NCI-H1048 (cell line): ENCODE measurements at places on chromosomes 13 and 19.

- no peak for DNase-seq
Observed at GRCh38 chr13:80901530-80901929, 560.6 kb upstream of the SPRY2 start.

GRCh38 chr19:2426611-2427428, 566 bp downstream of the TIMM13 start:
- DNase-seq: no peak

DNA sequence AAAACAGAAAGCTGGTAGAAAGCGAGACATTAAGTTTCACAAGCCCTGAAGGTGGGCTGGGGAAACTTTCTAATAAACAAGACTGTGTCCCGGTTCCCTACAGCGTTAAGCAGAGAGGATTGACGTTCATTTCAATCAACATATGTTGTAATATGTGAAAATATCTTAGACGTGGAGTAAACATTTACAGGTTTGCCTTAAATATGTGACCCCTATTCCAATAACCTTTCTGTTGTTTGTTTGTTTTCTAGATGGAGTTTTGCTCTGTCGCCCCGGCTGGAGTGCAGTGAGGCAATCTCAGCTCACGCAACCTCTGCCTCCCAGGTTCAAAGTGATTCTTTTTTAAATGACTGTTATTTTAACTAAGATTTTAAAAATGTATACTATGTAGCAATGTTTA, 526.2 kb downstream of the SUCLA2 start:
- DNase-seq: no peak

- DNase-seq: no peak
Observed at GRCh38 chr13:78228211-78228610, 309.6 kb upstream of the EDNRB start.

- DNase-seq: no peak
Observed at GRCh38 chr13:71491010-71491409, 376.0 kb downstream of the DACH1 start.

- DNase-seq: no peak
Observed at GRCh38 chr13:22135446-22135845, 464.6 kb downstream of the FGF9 start.

GRCh38 chr13:27442071-27442647, 8.2 kb downstream of the MTIF3 start:
- no peak for DNase-seq

DNA sequence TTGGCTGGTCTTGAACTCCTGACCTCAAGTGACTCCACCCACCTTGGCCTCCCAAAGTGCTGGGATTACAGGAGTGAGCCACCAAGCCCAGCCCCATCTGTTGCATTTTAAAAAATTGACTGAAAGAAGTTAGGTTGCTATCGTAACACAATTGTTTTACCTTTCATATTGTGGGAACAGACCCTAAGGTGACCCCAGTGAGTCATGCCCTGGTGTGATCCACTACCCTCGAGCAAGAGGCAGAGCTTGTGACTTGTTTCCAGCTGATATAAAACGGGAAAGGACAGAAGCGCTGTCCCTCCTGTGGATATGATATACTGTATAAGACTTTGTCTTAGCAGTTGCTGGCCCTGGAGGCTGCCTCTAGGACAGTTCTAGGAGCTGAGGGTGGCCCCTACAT, 308.6 kb downstream of the HS6ST3 start:
- DNase-seq: no peak

- DNase-seq: no peak
Observed at GRCh38 chr13:113927661-113928581, 46.0 kb downstream of the C13orf46 start.

- DNase-seq: no peak
Observed at GRCh38 chr13:92436924-92437323, 789.7 kb upstream of the GPC6 start.

DNA sequence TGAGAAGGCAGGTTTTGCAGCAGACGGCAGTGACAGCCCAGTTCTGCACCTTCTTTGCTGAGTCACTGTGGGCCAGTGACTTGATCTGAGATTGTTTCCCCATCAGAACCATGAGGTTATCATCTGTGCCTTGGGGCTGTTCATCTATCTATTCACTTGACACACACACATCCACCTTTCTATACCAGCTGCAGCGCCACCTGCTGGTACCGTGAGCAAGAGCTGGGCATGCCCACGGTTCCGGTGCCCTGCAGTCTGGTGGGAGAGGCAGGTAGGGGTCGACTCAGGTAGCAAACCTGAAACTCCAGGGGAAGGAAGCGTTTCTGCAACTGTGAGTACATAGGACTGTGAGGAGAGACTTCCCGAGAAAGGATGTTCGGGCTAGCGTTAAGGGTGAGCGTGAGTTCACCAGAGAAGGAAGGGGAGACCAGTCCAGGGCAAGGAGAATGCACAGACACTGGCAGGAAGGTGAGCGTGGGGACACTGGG, 7.5 kb upstream of the LIN7B start:
- no peak for DNase-seq

DNA sequence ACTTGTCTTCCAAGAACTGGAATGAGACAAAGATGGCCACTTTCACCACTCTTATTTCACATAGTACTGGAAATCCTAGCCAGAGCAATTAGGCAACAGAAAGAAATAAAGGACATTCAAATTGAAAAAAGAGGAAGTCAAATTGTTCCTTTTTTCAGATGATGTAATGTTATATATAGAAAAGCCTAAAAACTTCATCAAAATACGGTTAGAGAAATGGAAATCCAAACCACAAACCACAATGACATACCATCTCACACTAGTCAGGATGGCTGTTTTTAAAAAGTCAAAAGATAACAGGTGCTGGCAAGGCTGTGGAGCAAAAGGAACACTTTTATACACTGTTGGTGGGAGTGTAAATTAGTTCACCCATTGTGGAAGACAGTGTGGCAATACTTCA, 113.3 kb upstream of the SPRY2 start:
- no peak for DNase-seq

DNA sequence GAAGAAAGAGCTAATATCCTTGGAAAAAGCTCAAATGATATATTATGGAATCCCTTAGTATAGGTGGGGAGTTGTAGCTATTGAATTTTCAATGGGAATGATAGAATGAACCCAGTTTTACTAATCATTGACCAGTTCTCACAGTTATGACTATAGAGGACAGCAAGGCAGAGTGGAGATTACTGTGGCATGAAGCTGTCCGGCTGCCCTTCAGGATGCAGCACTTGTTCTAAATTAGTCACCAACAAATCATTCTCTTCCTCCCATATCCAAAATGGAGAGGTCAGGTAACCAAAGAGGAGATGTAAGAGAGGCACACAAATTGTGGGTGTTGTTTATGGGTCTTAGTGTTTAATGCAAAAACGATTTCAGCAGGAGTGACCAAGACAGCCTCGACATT, 1490.0 kb upstream of the MIR17HG start:
- no peak for DNase-seq

GRCh38 chr13:68128297-68128915, 898.3 kb upstream of the PCDH9 start:
- DNase-seq: no peak

DNA sequence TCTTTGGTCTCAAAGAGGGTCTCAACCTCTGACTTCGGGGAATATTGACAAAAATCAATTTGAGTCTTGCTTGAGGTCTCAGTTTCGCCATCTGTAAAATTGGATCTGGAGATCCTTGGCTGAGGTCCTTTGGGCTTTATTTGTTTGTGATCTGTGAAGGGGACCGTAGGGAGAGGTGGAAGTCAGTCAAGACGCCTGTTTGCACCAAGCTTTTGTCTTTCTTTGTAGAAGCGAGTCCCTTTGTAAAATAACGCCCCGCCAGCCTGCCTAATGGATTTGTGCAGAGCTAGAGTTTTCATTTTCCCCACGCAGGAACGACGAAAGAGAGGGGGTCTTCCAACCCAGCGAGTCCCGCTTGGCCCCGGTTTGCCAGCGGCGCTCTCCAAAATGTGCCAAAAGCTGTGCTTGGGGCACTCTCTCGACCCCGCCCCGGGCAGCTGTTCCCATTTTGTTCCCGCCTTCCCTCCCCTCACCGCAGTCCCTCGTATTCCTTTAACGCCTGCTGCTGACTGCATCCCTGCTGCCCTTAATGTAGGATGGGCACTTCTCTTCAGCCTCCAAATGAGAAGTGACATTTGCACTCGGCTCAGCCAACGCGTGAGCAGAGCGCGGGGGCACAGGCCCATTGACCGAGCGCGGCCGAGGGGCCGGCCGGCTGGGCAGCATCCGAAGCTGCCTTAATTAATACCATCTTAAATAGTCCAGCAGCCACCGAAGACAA, 13.0 kb downstream of the ZIC5 start:
- no peak for DNase-seq

GRCh38 chr19:17944301-17944700, 11.5 kb downstream of the CCDC124 start:
- DNase-seq: no peak

- DNase-seq: no peak
Observed at GRCh38 chr13:20219577-20219976, 12.5 kb downstream of the GJB6 start.

GRCh38 chr13:27170221-27170515, 1.4 kb downstream of the USP12 start:
- no peak for DNase-seq

DNA sequence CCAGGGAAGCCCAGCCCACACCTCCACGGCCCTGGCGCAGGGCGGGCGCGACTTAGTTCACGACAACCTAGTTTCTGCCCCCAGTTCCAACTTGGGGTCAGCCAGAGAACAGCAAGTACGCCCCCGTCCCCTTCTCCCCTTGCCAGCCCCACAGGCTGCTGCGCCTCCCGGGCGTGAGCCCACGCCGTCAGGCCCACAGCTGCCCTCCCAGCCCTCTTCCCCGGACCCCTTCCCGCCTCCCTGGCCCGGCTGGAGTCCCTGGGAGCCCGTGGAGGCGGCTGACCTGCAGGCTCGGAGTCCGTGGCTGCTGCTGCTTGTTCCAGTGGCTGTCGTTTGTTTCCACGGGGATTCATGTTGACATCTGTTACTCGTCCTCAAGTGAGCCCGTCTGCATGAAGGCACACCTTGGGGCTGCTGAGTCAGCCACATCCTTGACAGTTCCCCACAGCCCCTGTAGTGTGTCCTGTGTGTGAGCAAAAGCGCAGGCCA, 86.0 kb downstream of the ATP11A start:
- no peak for DNase-seq

DNA sequence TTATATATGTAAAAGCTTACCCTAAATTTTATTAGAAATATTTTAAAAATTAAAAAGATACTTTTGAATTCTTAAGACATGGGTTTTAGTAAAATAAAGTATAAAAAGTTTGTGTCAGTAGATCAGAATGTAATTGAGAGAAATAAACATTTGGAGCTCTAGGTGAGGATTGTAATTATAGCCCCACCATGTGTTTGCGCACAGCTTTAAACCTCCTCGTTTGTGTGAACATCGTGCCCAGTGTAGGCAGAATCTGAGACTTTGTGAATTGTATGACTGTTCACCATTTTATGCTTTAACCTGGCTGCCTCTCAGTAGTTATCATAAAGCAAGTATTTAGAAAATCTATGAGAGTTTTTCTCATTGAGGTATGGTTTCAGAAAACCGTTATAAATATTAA, 29.1 kb downstream of the CUL4A start:
- DNase-seq: no peak

DNA sequence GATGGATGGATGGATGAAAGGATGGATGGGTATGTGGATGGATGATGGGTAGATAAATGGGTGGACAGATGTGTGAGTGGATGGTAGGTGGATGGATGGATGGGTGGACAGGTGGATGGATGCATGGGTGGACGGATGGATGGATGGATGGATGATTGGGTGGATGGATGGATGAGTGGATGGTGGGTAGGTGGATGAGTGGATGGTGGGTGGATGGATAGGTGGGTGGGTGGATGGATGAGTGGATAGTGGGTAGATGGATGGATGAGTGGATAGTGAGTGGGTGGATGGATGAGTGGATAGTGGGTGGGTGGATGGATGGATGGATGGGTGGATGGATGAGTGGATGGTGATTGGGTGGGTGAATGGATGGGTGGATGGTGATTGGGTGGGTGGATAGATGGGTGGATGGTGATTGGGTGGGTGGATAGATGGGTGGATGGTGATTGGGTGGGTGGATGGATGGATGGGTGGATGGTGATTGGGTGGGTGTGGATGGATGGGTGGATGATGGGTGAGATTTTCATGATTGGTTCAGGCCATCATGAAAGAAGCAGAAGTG, 4.5 kb upstream of the RAX2 start:
- DNase-seq: no peak

DNA sequence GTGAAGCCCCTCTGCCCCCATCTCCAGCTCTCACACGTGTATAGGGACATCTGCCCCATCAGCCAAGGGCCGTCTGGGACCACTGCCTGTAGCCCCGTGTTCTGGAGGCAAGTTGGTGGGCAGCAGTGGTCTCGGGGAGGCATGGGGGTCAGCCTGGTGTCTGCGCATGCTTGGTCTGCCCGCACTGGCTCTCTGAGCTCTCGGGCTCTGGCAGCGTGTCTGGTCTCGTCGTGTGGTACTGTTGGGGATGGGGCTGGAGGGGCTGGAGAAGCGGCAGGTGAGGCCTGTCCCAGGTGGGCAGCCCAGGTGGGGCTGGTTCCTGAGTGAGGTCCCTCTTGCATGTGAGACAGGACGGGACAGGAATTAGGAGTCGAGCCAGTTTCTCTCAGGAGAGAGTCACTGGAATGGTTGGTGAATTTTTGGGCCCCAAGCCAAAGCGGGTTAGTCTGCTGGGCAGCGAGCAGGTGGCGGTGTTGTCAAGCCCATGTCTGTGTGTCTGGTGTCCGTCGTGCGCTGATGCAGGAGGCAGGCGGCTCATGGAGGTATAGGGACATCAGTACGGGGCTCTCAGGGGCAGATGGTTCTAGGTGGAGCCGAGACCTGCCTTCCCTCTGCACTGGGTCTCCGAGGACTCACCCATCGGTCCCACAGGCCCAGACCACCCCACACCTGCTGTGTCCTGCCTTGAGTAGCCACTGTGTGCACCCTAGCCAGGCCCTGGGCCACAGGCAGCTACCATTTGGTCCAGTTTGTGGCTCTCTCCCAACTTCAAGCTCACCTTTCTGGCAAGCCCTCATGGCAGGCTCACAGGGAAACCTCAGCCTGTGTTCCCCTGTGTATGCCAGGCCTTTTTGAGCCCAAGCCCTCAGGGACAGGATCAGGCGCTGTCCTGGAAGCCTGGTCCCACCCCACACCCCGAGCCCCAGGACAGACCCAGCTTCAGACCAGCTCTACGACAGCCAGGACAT, 18.2 kb downstream of the COMP start:
- DNase-seq: no peak

- no peak for DNase-seq
Observed at GRCh38 chr19:29170554-29170953, 42.4 kb downstream of the UQCRFS1 start.

DNA sequence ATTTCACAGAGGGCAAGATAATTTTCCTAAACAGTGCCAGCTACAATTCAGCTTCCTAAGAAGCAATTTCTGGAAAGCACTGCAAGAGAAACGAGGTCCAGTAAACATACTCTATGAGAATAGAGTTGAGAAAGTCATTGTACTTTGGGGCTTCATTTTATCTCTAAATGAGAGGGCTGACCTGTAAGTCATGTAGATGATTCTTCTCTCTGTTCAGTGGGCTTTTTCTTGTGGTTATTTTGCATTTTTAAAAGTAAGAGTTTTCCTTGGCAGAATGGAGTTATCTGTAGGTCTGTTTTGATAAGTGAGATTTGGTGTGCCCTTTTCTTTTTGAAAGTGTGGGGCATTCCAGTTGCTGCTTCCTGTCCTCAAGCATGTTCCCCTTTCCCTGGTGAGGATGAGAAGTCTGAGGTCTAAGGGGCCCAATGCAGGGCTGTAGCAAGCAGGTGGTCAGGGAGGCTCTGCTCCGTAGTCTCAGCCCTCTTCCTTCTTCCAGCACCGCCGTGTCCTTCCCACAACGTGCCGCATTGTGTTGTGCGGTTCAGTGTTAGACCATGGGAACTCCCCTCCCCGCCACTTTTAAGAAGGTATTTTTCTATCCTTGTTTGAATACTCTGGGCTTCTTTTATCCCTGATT, 86.3 kb downstream of the ARHGEF7 start:
- DNase-seq: no peak

GRCh38 chr13:77502104-77502720, 33.3 kb upstream of the SCEL start:
- no peak for DNase-seq
